HS-27A (cell line): ENCODE measurements at places on chromosomes 5 and 9.

- no peak for DNase-seq
Measured at GRCh38 chr9:92001244-92001643, 51.2 kb upstream of the ROR2 start.

GRCh38 chr5:176547802-176548201, 1.3 kb upstream of the CDHR2 start:
- no peak for DNase-seq

- peak; percentile 8 for DNase-seq
Measured at GRCh38 chr5:130400091-130400490, 495.8 kb downstream of the CHSY3 start.

DNA sequence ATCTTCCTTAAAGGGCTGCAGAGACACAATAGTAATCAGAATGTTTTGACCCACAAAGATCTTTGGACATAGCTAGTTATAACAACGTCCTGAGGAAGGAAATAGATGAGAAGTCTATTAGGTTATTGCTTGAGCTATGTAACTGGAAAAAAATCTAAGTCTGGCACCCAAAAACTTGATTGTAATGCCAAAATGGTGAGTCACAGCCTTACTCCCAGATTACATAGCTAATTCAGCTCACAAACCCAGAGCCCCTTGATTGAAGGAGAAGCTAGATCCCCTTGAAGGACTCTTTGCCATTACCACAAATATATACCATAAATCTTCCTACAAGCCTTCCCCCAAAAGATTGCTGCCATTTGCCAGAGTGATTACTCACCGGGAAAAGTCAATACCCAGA, 341.8 kb upstream of the KIF2A start:
- peak; percentile 75 for DNase-seq
